ENCODE measurements at places on chromosomes 2 and 18. TPM values are rescaled to one million over a fixed set of nuclear protein-coding genes. Genes with fewer than 3 reads are reported as not detected.

TMEM185B gene
- total RNA-seq = 18.1 TPM

LYPD1 gene
- total RNA-seq = 3.9 TPM

MROH2A gene
- under 0.01 TPM for total RNA-seq

ZNF804A gene
- total RNA-seq = 2.0 TPM

C18orf54 gene
- total RNA-seq = 1.3 TPM

ACMSD gene
- under 0.01 TPM for total RNA-seq

BCL2 gene
- 2.2 TPM for total RNA-seq

KLHL14 gene
- not detected for total RNA-seq

PKDCC gene
- 68.1 TPM for total RNA-seq

CNDP1 gene
- not detected for total RNA-seq

TFCP2L1 gene
- total RNA-seq = not detected

CCDC148 gene
- 0.28 TPM for total RNA-seq

ALKAL2 gene
- total RNA-seq = not detected
